ENCODE measurements at places on chromosomes 2 and 18.

GRCh38 chr18:24446953-24447538 lies 13.4 kb upstream of the HRH4 start:
- DNase-seq = no peak

- no peak for DNase-seq
These were observed 16.4 kb upstream of the ST3GAL5 start for GRCh38 chr2:85905187-85905666.

GRCh38 chr2:208265371-208265800 lies 669 bp upstream of the PIKFYVE start:
- DNase-seq = no peak

DNA sequence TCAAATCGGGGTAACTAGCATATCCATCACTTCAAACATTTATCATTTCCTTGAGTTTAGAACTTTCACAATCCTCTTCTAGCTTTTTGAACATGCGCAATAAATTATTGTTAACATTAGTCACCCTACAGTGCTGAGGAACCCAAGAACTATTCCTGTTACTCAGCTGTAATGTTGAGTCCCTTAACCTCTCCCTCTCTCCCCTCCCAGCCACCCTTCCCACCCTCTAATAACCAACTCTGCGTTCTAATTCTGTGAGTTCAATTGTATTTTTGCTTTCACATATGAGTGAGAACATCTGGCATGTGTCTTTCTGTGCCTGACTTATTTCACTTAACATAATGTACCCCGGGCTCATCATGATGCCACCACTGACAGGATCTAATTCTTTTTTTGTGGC lies 78.6 kb upstream of the RANBP2 start:
- no peak for DNase-seq

- no peak for DNase-seq
These were observed 1.3 kb downstream of the TMEM163 start for GRCh38 chr2:134717286-134718022.

DNA sequence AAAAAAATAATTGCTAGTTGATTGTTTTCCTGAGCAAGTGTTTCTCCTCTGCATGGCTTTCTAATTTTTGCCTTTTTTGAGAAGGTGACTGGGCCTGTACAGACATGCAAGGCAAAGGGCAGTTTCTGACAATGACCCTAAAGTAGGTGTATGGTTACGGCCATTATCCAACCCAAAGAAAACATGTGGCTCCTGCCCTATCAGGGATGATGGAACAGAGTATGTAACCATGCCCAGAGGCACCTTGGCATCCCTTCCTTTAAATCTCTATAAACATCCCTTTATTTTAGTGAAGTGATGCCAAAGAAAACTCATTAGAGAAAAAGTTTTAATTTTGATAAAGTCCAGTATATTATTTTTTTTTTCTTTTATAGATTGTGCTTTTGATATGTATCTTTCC lies 217.5 kb downstream of the LPIN1 start:
- DNase-seq = no peak

- no peak for DNase-seq
These were observed 675.2 kb upstream of the GCFC2 start for GRCh38 chr2:76385943-76386342.

- no peak for DNase-seq
These were observed 34.6 kb downstream of the EIPR1 start for GRCh38 chr2:3343012-3343411.

DNA sequence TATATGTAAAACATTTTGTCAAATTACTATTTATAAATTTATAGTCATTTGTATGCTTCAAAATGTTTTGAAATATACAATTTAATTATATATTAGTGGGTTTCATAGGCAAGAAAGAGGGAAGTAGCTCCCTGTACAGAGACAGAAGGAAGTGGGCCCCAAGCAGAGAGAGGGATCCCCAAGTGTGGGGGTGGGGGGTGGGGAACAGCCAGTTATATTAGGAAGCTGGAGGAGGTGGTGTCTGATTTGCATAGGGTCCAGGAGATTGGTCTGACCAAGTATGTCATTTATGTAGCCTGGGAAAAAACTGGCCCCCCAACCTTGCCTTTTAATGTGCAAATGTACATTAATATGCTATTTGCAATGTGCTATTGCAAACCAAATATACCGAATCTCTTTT lies 76.5 kb upstream of the ZSWIM2 start:
- DNase-seq = no peak

DNA sequence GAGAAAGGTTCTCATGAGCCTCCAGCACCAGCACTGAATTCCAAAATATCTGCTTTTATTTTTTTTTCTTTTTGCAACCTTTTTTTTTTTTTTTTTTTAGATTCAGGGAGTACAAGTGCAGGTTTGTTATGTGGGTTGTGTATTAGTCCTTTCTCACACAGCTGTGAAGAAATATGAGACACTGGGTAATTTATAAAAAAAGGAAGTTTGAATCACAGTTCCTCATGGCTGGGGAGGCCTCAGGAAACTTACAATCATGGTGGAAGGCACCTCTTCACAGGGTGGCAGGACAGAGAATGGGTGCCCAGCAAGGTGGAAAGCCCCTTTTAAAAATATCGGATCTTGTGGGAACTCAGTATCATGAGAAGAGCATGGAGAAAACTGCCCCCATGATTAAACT lies 7.9 kb upstream of the TMX3 start:
- no peak for DNase-seq

- DNase-seq = no peak
These were observed 133.8 kb downstream of the ARL4C start for GRCh38 chr2:234363011-234363487.

GRCh38 chr2:165902934-165903333 lies 50.6 kb downstream of the TTC21B start:
- DNase-seq = no peak

- no peak for DNase-seq
These were observed 6.8 kb downstream of the EDAR start for GRCh38 chr2:108982259-108982679.

- DNase-seq = no peak
These were observed 168.9 kb upstream of the RMP24 start for GRCh38 chr18:35803551-35803950.

- no peak for DNase-seq
These were observed 9.4 kb upstream of the CD302 start for GRCh38 chr2:159807183-159808031.

- DNase-seq = no peak
These were observed 115.2 kb downstream of the EXOC6B start for GRCh38 chr2:72710418-72711152.

- no peak for DNase-seq
These were observed 145.4 kb upstream of the LYPD6 start for GRCh38 chr2:149184991-149185390.

DNA sequence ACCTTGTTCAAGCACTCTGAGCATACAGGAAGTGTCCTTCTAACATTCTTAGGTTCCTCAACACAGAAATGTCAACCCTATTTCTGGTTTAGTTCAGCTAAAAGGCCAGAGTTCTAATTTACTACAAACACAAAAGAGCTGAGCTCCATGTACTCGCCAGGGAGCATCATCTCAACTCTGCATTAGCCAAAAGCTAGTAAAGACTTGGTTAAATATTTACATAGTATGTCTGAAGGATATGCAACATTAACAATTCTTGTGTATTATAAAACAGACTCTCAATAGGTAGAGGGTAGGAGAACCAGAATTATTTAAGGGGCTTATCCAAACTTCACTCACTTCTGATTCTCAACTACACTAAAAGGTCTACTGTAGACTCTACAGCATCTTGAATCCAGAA lies 154.6 kb downstream of the THADA start:
- DNase-seq = no peak

GRCh38 chr2:16425462-16426336 lies 239.9 kb downstream of the CYRIA start:
- DNase-seq = no peak

- no peak for DNase-seq
These were observed 7.1 kb downstream of the ACTG2 start for GRCh38 chr2:73899801-73900336.

- no peak for DNase-seq
These were observed 11.2 kb upstream of the STK17B start for GRCh38 chr2:196182439-196183171.

GRCh38 chr18:47893939-47894699 lies 36.3 kb downstream of the SMAD2 start:
- DNase-seq = no peak

GRCh38 chr2:199818754-199819153 lies 32.2 kb downstream of the FTCDNL1 start:
- DNase-seq = no peak

DNA sequence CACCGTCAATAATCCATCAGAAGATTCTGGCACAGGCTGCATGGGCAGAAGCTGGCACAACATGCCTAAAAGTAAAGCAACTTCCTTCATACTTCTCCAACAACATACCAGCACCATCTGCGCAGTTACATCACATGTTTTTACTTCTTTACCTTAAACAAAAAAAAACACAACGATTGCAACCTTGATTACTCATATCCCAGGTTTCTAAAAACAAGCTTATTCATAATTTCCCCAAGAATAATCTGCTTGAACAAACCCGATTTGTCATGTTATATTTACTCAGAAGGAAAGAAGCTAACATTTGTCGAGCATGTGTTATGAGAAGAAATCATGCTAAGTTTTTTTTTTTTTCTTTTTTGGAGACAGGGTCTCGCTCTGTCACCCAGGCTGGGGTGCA lies 54.7 kb downstream of the THADA start:
- DNase-seq = no peak

GRCh38 chr2:119756837-119757236 lies 2.9 kb upstream of the PTPN4 start:
- peak; percentile 13 for DNase-seq

DNA sequence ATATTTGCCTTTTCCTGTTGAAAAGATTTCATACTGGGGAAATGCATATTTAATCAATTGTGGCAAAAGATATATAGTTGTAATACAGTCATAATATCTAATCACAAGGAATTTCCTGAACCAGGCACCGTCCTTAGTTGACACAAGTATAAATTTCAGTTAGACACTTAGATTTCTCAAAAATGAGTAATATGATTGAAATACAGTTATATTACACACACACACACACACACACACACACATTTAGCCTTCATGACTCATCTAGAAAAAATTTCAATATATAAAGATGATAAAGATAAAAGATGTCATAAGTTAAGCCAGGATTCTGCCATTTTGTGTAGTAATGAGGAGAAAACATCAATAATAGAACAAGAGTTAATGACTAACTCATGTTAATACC lies 258.4 kb upstream of the ZNF804A start:
- DNase-seq = no peak

- DNase-seq = no peak
These were observed 41.0 kb upstream of the FOSL2 start for GRCh38 chr2:28351621-28352020.

- DNase-seq = no peak
These were observed 58.8 kb downstream of the SPP2 start for GRCh38 chr2:234109321-234109720.

- DNase-seq = no peak
These were observed 84.6 kb downstream of the PIGN start for GRCh38 chr18:62102221-62102620.

GRCh38 chr2:218517434-218518206 lies 50.5 kb downstream of the USP37 start:
- no peak for DNase-seq

GRCh38 chr18:2963048-2963447 lies 49.9 kb downstream of the LPIN2 start:
- DNase-seq = no peak

GRCh38 chr2:30678410-30679137 lies 128.7 kb downstream of the CAPN13 start:
- no peak for DNase-seq

DNA sequence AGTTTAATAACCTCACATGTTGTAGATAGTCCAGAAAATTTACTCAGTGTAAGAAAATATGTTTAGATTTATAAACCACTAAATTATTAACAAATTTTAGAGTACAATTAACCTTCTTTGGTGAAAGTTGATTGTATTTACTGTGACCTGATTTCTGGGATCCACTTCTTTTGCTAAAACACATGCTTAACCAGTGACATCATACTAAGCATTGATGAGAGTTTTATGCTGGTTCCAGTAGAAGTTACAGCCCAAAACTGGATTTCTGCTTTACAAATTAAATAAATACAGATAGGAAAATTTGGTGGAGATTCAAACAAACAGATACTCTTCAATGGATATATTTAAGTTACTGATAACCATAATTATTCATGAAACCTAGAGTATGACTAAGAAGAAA lies 40.9 kb downstream of the RBBP8 start:
- DNase-seq = no peak

DNA sequence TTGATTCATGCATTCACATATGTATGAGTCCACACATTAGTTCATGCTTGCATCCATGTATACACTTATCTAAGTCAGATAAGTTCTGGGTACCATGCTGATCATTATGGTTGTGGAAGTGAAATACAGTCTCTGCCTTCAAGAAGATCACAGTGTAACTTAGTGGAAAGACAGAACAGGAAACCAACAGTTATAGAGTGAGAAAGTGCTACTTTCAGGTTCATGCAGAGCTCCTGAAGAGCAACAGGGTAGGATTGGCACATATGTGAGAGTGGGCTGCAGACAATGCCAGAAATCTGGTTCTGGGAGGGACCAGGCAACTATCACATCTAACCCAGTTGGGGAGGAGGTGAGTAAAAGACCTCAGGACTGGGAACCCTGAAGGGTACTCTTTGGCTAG lies 35.4 kb upstream of the PGAP1 start:
- no peak for DNase-seq

- no peak for DNase-seq
These were observed 16.8 kb upstream of the SRBD1 start for GRCh38 chr2:45627911-45628310.

GRCh38 chr2:136137982-136138381 lies 20.0 kb upstream of the CXCR4 start:
- no peak for DNase-seq

DNA sequence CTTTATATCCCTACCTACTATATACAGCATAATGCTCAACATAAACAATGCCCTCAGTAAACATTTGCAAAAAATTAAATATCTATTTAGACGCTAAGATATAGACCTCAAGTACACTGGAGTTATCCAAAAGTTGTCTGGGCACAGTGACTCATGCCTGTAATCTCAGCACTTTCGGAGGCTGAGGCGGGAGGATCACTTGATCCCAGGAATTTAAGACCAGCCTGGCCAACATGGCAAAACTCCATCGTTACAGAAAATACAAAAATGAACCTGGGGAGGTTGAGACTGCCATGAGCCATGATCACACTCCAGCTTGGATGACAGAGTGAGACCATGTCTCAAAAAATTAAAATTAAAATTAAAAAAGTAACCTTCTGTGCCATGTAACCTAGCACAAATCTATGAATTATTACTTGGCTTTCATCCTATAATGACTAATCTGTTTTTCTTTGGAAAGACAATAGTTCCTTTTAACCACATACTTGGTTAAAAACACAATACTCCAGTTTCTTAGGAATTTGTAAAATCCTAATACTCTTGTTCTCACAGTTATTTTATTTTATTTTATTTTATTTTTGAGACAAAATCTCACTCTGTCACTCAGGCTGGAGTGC lies 6.7 kb upstream of the TNFAIP6 start:
- no peak for DNase-seq

Data from stimulated activated CD4-positive, alpha-beta T cell treated with anti-CD3 and anti-CD28 coated beads, TNF-alpha, amount 100 ng/mL, for 24 hours (primary cell).